ENCODE measurements at places on chromosomes 7 and 10. TPM values are rescaled to one million over a fixed set of nuclear protein-coding genes. Genes with fewer than 3 reads are reported as not detected.

Gene PIP
- not detected for total RNA-seq

Gene ZNF804B
- total RNA-seq = not detected

Gene TUBAL3
- not detected for total RNA-seq

Gene LHFPL3
- not detected for total RNA-seq

Gene IPMK
- 7.1 TPM for total RNA-seq

Gene MTG1
- 64.9 TPM for total RNA-seq

Gene ITGB8
- total RNA-seq = not detected

Gene LZTS2
- 22.3 TPM for total RNA-seq

DNA sequence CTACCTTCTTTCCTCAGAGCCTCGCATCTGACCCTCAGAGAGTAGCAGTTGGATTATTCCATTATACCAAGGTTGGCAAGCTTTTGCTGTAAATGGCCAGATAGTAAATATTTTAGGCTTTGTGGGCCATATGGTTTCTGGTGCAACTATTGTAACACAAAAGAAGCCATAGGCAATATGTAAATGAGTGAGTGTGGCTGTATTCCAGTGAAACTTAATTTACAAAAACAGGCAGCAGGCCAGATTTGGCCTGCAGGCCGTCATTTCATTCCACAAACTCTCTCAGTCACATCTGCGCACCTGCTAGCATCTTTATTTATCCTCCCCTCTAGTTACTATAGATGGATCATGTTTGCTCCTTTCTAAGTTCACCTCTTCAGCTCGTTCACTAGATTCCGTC is 6.7 kb downstream of the ZNF518A start:
- DNase-seq = no peak

- DNase-seq = no peak
These were observed 1.1 kb upstream of the PWWP2B start for GRCh38 chr10:132395704-132396493.

DNA sequence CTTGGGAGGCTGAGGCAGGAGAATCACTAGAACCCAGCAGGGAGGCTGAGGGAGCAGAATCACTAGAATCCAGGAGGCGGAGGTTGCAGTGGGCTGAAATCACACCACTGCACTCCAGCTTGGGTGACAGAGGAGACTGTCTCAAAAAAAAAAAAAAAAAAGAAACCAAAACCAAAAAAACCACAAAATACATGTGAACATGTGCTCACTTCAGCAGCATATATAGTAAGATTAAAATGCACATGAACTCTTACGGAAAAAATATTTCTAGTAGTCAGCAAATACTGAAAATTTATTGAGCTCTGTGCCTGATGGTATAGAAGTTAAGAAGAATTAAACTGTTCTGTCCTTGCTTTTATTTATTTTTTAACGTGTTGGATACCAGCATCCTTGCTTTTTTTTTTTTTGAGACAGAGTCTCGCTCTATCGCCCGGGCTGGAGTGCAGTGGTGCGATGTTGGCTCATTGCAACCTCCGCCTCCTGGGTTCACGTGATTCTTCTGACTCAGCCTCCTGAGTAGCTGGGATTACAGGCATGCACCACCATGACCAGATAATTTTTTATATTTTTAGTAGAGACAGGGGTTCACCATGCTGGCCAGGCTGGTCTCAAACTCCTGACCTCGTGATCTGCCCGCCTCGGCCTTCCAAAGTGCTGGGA is 9.6 kb upstream of the ZNF487 start:
- no peak for DNase-seq

DNA sequence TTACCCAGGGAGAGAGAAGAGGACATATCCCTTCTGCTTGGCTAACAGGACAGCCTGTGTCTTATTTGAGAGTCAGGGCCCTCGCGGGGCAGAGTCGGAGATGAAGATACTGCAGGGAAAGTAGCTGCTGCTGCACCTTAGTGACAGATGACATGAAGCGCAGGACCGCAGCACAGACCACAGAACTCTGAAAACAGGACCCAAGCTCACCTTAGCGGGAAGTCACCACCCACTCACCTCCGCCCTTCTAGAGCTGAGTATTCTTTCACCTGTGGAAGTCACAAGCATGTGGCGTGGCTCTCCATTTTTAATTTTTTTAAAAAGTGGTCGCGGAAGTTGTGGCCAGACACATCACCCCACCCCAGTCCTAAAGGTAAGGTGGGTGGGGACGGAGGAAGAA is 191.4 kb downstream of the FAM107B start:
- DNase-seq = peak; percentile 79

- no peak for DNase-seq
These were observed 220.0 kb upstream of the KCND2 start for GRCh38 chr7:120052884-120053382.

DNA sequence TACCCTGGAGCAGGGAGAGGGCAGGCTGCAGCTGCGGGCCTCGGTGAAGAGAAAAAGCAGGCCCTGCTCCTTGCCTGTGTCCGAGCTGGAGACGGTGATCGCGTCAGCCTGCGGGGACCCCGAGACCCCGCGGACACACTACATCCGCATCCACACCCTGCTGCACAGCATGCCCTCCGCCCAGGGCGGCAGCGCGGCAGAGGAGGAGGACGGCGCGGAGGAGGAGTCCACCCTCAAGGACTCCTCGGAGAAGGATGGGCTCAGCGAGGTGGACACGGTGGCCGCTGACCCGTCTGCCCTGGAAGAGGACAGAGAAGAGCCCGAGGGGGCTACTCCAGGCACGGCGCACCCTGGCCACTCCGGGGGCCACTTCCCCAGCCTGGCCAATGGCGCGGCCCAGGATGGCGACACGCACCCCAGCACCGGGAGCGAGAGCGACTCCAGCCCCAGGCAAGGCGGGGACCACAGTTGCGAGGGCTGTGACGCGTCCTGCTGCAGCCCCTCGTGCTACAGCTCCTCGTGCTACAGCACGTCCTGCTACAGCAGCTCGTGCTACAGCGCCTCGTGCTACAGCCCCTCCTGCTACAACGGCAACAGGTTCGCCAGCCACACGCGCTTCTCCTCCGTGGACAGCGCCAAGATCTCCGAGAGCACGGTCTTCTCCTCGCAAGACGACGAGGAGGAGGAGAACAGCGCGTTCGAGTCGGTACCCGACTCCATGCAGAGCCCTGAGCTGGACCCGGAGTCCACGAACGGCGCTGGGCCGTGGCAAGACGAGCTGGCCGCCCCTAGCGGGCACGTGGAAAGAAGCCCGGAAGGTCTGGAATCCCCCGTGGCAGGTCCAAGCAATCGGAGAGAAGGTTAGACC is 138.0 kb upstream of the STK17A start:
- no peak for DNase-seq

- DNase-seq = no peak
These were observed 5.7 kb upstream of the HK1 start for GRCh38 chr10:69272624-69273023.

DNA sequence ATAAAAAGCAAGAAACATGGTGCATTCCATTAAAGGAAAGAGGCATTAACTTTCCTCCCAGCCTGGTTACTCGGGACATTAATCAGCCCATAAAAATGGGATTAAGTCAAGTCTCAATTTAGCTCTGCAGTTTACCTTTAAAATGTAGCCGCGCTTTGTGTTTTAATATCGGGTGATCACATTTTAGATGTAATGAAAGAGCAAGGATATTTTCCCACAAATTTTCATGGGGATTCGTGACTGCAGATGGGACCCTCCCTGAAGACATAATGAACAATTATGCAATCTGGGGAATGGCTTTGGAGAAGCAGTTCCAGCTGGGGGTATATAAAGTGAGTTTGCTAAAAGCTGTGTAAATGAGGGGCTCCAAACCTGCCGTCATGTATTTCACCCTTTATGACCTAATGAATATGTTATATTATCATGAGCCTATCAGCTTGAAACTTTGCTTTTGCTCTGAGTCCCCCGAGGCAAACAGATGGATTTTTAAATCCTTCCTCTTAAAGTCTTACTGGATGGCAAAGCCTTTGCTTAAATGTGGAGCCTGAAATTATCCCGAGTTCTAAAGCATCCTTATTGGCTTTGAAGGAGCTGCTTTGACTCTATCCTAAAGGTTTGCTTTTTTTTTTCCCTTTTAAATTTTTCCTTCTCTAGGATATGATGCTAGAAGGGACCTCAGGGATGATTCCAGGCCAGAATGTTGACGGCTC is 31.8 kb downstream of the BAMBI start:
- DNase-seq = no peak

- no peak for DNase-seq
These were observed 525.6 kb downstream of the PTPRN2 start for GRCh38 chr7:158061884-158062656.

GRCh38 chr10:113600569-113600968 is 47.7 kb downstream of the HABP2 start:
- DNase-seq = no peak

DNA sequence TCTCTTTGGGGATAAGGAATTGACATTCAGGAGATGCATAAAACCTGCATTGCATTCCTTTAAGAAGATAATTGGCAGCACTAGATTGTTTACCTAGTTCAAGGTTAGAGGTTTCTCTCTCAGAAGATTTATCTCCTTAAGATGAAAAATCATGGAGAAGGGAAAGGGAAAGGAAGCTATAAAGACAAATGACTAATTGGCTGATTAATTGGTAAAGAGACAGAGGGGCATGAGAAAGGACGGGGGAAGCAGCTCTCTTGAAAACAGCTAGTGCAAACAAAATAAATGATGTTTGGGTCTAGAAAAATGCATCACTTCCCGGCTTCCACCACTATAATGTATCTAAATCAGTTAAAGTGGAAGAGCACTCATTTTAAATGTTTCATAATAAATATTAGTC is 941.2 kb downstream of the XPNPEP1 start:
- DNase-seq = no peak

DNA sequence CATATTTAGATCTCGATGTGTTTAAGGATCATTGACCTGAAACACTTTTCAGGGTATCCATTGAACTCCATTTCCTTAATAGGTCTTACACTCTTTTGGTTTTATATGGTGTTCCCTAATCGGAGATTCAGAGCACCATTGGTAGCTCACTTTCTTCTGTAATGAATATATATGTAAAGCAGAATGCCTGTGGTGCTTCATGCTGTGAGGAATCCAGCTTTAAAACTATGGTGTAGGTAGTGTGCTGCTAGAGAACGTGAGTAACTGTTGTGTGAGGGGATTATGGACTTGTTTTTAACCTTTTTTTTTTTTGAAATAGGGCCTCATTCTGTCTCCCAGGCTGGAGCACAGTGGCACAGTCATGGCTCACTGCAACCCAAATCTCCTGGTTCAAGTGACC is 376.9 kb upstream of the LRGUK start:
- DNase-seq = no peak

- DNase-seq = no peak
These were observed 59.6 kb downstream of the NPY start for GRCh38 chr7:24343614-24344013.

GRCh38 chr10:115861455-115861854 is 411.6 kb downstream of the GFRA1 start:
- DNase-seq = no peak

GRCh38 chr10:79316671-79317431 is 30.4 kb upstream of the PPIF start:
- peak; percentile 34 for DNase-seq

DNA sequence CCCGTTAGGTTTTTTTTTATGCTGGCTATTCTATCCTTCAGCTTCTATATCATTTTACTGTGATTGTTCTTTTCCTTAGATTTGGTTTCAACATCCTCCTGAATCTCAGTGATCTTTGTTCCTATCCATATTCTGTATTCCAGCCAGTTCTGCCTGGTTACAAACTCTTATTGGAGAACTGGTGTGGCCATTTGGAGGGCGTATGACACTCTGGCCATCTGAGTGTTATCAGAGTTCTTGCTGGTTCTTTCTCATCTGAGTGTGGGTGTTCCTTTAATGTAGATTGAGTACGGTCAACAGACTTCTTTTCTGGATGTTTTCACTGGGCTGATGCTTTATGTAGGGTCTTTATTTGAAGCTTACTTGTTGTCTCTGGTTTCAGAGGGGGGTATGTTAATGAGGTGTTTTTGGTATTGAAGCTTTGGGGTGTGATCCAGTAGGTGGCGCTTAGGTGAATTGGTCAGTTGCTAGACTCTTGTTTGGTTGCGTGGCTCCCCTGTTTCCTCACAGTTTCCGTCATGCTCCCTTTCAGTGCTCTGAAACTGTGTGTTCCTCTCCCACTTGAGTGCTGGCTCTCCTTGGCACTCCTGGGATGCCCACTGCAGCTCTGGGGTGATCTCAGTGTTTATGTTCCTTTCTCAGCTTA is 80.7 kb downstream of the FANK1 start:
- no peak for DNase-seq

GRCh38 chr10:100817268-100817839 is 72.0 kb downstream of the PAX2 start:
- no peak for DNase-seq

DNA sequence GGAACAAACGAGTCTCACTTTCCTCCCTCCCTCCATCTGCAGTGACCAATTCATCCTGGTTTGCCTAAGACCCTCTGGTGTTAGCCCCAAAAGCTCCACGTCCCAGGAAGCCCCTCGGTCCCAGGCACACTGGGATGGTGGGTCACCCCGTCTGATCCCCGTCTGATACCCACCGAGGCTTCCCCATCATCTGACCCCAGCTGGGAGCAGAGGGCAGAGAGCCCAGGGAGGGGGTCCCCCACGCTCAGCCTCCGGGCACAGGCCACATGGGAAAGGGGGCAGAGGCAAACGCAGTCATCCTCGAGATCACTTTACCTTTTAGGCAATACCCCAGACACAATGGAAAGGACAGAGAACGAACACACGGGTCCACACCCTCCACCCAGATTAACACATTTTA is 291.6 kb upstream of the PPP2R2D start:
- no peak for DNase-seq

- no peak for DNase-seq
These were observed 37.2 kb downstream of the FRMD4A start for GRCh38 chr10:14293526-14293925.

DNA sequence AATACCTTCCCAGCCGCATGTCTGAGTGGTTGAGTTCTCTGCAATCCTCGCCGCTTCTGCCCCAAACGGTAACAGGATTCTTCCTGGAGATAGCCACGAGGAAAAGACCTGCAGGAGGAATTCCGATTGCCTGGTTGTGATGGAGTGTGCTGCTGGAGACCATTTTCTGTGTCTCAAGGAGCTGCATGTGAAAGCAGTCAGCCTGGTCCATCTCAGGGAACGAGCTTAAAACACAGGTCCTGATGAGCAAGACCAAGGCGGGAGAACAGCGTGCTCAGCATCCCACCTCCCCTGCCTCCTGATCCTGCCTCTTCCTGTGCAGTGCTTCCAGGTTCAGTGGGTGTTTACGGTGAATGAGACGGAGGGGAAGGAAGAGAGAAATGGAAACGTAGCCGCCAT is 26.5 kb downstream of the VIPR2 start:
- DNase-seq = no peak

DNA sequence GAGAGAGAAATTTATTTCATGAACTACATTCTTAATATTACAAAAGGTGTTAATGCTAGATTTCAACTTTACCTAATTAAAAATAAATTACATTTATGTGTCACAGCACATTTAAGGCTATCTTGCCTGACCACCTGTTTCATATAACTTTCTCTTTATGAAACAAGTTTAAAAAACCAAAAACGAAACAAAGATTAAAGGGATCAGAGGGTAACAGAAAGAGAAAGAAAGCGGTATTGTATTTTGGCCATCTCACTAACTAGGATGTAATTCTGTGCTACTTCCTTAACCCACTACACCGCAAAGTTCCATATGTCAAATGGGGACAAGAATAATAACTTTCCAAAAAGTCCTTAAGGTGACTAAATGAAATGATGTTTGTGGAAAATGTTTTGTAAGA is 6.3 kb upstream of the RHOBTB1 start:
- no peak for DNase-seq

Measured in activated T-helper 1 cell treated with anti-CD3 and anti-CD28 coated beads, Interleukin-12 subunit alpha, Interleukin-12 subunit beta, Interleukin-2, Interleukin-4 antibody, amounts not matched to agents 30 ng/mL and 10 ng/mL and 1 ng/mL, durations not matched to agents 14 hours and 24 hours and 36 hours (primary cell).